Stimulated activated CD8-positive, alpha-beta memory T cell treated with anti-CD3 and anti-CD28 coated beads, Interleukin-4, amount 100 ng/mL, for 1 hour (primary cell): ENCODE measurements at places on chromosomes 3 and 15.

GRCh38 chr3:74268753-74269152 lies 345.7 kb downstream of the CNTN3 start:
- no peak for DNase-seq

- no peak for DNase-seq
Observed at GRCh38 chr3:141399200-141399599, 30.9 kb downstream of the ZBTB38 start.

DNA sequence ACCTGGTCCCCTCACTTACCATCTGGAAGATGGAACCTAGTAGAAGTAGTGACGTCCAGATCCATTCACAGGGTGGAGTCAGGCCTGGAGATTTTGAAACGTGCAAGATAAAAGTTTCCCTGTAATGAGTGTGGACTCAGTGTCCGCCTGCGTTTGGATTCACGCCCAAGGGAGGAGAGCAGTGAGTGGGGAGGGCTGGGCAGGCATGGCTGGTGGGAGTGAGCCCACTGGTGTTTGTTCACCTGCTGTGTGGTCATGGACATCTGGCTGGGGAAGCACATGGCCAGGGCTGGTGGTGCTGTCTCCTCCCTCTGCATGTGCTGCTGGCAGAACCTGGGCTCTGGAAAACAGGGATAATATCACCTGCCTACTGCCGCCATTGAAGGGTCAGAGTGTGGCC lies 37.0 kb downstream of the RLBP1 start:
- DNase-seq: no peak

- DNase-seq: no peak
Observed at GRCh38 chr15:31219221-31219620, 107.4 kb upstream of the KLF13 start.

GRCh38 chr3:194150252-194150934 lies 14.4 kb downstream of the HES1 start:
- no peak for DNase-seq

- DNase-seq: no peak
Observed at GRCh38 chr3:20056725-20057611, 16.7 kb downstream of the KAT2B start.

- no peak for DNase-seq
Observed at GRCh38 chr3:48151058-48151806, 37.0 kb downstream of the CDC25A start.

DNA sequence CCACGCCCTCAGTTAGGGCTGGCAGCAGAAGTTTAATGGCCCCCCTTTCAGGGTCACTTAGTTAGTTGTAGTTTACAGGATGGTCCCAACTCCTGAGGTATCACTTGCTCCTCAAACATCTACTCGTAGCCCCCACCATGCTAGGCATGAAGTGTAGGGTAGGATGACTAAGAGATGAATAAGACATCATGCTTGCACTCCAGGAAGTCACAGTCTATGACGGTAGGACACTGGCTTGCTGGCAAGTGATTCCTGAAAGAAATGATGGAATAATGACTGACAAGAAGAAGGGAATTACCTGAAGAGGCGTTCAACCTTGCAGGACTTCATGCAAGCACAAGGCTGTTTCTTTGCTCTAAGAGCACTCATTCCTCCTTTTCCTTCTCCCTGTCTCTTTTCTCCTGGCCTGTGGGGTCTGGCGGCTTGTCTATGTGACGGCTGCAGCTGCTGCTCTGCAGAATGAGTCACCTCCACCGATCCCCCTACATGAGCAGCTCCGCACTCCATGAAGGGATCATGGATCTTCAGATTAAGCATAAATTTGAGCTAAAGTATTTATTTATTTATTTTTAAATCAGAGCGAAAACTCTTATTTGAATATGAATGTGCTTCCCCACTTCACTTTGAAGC lies 82.9 kb upstream of the BOC start:
- DNase-seq: no peak

- DNase-seq: no peak
Observed at GRCh38 chr15:36595611-36596010, 16.2 kb downstream of the CDIN1 start.

GRCh38 chr3:149815321-149815720 lies 2.3 kb downstream of the RNF13 start:
- DNase-seq: no peak

GRCh38 chr3:51670053-51670822 lies 814 bp upstream of the TEX264 start:
- DNase-seq: no peak

DNA sequence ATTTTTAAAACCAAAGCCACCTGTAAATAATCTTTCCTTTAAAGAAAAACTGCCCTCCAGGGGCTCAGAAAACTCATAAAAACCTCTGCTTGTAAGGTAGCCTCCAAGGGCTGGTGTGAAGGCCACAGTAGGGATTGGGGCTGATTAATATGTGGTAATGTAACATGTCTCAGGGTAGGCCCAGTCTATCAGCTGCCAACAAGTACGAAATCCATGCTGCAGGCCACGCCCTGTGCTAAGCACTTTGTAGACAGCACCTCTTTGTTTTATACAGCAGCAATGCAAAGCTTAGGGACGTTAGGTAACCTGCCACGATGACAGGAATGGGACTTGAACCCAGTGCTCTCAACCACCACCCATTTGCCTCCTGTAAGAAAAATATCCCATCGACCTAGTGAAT lies 65.6 kb upstream of the PRICKLE2 start:
- DNase-seq: no peak

DNA sequence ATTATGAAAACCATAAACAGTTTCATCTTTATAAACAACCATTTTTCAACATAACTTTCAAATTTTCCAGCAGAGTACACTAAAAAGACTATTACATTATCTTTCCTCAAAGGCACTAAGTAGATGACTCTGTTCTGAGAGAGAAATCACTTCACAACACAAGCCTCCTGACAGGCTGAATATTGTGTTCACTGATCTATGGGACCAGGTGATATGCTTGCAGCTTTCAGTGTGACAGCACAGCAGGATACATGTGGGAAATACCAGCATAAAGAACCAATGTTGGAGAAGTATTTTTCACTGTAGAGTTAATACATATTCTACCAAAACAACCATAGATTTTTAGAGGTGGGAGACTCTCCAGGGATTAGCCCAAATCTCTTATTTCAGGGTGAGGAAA lies 350.6 kb downstream of the PLCL2 start:
- DNase-seq: no peak

- no peak for DNase-seq
Observed at GRCh38 chr3:136110481-136110880, 85.7 kb downstream of the MSL2 start.

GRCh38 chr3:7977245-7978086 lies 524.2 kb upstream of the LMCD1 start:
- no peak for DNase-seq

DNA sequence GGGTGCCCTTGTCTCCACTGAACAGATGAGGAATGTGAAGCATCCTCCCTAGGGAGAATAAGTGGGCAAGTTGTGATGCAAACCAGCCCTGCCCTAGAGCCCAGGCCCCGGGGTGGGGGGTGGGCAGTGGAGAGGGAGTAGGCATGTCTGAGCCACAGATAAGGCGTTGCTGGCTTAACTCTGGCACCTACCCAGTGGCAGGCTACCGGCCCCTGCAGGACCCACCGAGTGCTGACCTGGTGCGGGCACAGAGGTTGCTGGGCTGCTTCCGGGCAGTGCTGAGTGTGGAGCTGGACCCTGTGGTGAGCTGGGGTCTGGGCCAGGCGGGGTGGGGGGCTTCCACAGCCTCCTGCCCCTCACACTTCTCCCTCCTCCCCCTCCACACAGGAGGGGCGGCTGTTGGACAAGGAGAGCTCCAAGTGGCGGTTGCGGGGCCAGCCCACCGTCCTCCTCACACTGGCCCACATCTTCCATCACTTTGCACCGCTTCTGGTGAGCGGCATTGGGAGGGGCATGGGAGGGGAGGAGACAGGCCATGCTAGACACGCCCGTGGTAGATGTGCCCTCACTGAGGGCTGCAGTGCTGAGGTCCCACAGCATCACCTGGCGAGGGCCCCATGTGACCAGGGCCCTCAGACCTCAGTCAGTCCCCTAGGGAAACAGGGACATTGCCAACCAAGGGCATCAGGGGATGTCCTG lies 10.1 kb downstream of the RNF123 start:
- DNase-seq: no peak

GRCh38 chr3:51778554-51778953 lies 483 bp downstream of the IQCF6 start:
- no peak for DNase-seq

DNA sequence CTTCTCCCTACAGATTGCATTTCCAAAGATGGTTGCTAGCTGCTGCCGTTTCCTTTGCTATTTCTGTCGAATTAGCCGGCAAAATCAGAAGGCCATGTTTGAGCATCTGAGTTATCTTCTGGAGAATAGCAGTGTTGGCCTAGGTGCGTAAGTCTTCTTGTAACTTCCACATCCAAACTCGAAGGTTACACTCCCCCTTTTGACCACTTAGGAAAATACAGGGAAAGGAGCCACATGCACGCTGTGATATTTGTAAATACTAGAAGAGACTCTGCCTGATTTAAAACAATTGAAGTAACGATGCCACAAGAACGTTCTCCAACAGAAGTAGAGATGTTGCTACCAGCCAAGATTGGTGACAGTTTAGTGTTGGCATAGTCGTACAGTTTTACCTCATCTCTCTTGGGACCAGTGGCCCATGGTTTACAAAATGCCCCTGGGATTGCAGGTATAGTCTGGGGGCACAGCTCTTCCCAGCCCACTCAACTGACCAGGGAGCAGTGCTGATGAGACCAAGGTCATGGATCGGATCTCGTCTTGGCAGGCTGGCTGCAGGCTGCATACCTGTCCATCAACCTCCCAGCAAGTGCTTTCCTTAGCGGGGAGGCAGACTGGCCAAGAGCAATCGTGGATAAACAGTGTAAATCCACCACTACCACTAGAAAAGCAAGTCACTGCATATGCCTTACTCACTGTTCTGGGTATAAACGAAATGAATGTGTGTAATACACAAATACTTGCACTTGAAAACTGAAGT lies 268.4 kb upstream of the CHRM5 start:
- no peak for DNase-seq

DNA sequence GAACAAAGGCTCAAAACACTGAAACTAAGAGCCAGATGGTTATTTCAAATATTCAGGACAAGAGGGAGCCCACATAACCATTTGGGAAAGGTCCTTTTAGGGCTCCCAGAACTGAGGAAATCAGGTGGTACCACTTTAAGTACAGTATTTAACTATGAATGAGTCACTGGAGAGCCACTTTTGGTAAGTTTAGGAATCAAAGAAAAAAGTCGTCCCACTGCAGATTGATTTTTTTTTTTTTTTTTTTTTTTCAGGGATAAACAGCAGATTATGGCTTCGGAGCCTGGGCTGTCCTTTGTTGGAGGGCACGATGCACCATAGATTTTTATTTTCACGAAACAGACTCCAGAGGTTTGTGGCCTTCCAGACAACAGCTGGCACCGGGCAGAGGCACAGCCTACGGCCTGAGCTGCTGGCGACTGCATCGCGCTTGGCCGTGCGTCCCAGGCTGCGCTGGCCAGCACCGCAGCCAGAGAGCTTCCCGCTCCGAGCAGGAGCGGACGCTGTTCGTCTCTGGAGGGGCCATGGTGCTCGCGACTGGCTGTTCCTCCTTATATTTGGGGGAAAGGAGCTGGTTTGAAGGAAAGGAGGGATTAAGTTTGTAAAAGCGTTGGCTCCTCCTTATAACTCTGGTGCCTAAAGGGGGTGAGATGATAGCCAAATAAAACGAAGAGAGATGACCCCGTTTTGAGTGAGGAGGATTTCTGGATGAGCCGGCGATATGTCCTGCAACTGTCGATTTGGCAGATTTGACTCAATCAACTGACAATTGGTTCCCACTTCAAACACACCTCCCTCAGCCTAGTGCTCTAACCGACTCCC lies 152.9 kb upstream of the GOLIM4 start:
- no peak for DNase-seq

DNA sequence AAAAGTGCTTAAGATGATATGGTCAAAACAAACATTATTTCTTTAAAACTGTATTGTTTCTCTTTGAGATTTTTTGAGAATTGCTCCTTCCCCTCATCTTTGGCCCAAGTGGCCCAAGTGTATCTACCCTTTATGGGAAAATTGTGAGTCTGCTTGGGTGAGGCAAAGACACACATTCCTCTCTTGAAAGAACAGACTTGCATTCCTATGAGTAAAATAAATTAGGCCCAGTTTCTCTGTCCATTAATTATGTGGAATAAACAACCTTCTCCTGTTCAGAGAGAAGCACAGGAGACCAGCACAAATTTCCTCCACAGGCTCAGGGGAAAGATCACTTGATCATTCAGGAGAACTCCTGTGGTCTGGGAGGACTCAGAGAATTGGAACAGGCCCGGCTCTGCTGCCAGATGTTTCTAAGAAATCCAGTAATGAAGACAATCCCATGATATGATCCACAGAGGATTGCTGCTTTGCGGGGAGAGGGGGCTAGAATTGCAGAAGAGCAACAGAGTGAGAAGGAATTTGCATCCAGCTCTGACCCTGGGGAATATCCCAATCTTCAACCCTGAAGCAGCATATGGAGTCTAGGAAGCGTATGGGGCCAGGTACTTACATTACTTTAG lies 53.8 kb upstream of the BOC start:
- no peak for DNase-seq

GRCh38 chr3:98977520-98977919 lies 76.0 kb upstream of the DCBLD2 start:
- no peak for DNase-seq

DNA sequence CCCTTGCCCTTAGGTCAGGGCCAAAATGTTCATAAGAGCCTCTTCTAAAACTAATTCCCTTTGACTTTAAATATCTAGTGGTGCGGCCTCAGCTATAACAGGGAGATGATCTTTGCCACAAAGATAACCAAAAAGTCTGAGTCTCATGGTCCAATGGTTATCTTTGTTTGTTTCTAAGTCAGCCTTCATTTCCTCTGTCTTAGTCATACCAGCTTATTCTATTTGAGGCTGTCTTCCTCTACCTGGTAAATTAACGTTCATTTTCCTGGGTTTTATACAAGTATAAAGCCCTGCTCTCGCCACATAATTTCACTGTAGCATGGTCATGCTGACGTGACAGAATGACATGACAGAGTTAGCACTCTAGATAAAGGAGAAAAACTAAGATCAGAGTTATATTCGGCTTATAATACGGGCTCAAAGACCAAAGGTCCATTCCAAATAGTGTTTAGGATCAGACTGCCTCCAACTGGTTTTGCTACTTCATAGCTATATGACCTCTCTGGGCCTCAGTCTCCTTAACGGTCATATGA lies 18.4 kb downstream of the ZNF860 start:
- no peak for DNase-seq

GRCh38 chr15:74850393-74850792 lies 7.4 kb upstream of the ULK3 start:
- no peak for DNase-seq

DNA sequence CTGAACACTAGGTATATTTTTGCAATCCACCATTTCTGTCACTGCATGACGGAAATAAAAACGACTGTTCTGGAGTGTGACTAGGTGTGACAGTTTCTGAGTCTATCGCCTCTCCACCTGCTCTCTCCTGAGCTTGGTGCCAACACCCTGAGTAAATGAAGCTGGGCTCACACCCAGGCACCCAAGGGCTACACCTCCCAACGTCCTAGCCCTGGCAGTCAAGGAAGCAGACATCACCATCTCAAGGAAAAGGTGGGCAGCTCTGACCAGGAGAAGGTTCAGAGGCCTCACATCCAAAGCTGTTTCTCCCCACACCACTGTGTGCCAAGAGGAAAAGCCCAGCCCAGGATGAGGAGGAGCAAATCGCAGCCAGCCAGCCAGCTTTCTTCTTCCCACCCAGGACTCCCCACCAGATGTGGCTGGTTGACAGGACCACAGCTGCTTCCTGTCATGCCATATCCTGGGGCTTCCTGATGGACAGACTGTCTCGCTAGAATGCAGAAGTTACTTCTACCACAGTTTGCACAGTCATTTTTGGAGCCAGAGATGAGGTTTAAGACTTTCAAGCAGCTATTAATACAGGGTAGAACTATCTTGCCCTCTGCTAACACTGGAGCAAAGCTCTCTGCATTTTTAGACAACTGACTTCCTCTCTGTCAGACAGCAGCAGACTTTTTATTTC lies 3.3 kb downstream of the SCAMP2 start:
- DNase-seq: no peak
